NCI-H345 (cell line): ENCODE measurements at places on chromosomes 12 and 14.

- DNase-seq: no peak
Observed at GRCh38 chr12:34289431-34290380, 267.4 kb downstream of the ALG10 start.

GRCh38 chr14:51574009-51574408, 77.7 kb upstream of the FRMD6 start:
- no peak for DNase-seq

DNA sequence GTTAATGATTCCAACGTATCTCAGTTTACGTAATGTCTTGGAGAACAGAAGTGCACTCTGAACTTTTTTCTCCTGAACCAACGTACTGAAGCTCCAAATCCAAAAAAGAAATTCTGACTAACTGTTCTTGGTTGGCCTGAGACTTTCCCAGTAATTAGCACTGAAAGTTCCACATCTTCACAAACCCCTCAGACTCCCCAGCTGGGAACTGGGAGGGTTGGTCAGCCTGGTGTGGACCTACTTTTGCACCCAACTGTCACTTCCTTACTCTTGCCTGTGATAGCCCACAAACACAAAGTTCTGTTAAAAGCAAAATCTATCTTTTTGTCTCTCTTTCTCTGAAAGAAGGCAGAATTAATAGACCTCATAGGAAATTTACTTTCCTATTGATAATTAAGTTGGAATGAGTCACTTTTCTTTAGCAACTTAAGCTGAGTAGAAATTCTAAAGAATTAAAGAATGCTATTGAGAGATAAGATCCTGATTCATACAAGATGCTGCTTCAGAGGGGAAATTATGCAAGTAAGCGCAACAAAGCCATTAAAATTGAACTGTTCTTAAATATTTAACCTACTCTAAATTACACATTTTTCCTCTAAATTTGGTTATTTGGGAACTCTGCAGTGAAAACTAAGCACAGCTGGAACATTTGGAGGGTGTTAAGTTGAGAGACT, 155.0 kb downstream of the EPS8 start:
- DNase-seq: no peak

- no peak for DNase-seq
Observed at GRCh38 chr12:10641735-10642500, 28.5 kb upstream of the MAGOHB start.

DNA sequence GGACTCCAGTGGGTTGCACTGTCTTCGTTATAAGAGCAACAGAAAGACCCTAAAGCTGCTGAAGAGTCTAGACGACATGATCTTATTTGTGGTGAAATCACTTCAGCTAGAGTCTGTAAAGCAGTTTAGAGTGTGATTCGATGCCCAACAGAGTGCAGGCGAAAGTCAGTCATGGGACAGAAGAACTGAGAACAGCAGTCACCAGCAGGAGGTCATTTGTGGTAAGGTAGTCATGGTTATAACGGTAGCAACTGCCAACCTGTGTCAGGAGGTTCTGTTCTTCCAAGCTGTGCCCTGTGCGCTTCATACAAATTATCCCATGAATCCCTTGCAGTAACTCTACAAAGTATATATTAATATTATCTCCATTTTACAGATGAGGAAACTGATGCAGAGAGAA, 954.1 kb downstream of the AACS start:
- no peak for DNase-seq
